Amniotic epithelial cell (primary cell): ENCODE measurements at places on chromosomes 7 and 10.

- no peak for DNase-seq
Measured at GRCh38 chr10:21084700-21085099, 187.6 kb upstream of the NEBL start.

GRCh38 chr7:97200018-97200417, 82.5 kb downstream of the SDHAF3 start:
- no peak for DNase-seq

GRCh38 chr10:101602761-101603398, 14.8 kb downstream of the DPCD start:
- peak; percentile 58 for DNase-seq

GRCh38 chr7:105439174-105439893, 50.6 kb upstream of the SRPK2 start:
- DNase-seq, result peak; percentile 89

DNA sequence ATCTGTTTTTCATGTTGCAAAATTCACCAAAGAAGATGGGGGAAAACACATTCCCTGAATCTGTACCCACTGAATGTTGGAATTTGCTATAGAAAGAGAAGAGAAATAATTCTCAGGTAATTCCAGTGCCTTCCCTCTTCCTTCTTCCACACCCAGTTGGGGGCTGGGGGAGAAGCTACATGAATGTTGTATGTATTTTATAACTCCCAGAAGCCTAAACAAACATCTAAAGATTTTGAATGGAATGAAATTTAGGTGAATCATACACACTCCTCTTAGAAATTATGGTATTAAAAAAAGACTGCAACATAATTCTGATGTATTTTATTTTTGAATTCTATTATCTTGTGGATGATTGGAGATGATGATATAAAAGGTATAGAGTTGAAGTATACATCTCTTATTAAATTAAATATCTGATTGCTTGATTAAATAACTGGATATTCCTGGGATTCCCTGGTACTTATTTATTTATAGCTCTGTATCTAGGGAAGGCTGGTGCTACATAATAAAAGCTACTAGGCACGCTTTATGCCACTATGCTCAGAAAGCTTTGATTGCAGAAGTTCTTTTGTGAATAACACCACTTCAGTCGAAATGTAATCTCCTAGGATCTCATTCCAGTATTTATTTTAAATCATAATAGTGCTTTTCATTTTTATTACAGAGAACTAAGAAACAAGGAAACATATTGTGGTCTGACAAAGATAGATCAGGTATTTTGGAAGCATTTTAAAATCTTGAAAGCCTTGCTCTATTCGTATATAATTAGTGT, 98.5 kb downstream of the MCU start:
- DNase-seq, result no peak

GRCh38 chr10:71996592-71997371, 32.6 kb downstream of the CHST3 start:
- DNase-seq, result no peak

DNA sequence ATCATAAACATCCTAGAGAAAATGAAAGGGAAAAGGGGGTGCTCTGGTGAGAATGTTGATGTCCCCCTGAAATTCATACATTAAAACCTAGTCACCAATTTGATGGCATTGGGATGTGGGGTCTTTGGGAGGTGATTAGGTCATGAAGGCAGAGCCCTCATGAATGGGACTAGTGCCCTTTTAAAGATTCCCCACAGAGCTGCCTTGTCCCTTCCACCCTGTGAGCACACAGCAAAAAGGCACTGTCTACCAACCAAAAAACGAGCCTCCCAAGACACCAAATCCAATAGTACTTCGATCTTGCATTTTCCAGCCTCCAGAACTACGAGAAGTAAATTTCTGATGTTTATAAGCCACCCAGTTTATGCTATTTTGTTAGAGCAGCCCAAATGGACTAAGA, 47.6 kb downstream of the OSBPL3 start:
- DNase-seq, result no peak

- DNase-seq, result no peak
Measured at GRCh38 chr7:112184455-112184854, 21.7 kb downstream of the DOCK4 start.

GRCh38 chr7:138349841-138350700, 110.0 kb upstream of the TRIM24 start:
- no peak for DNase-seq

GRCh38 chr10:22022257-22023032, 18.9 kb upstream of the DNAJC1 start:
- DNase-seq, result peak; percentile 83

GRCh38 chr7:101957744-101958525, 140.5 kb downstream of the CUX1 start:
- no peak for DNase-seq

GRCh38 chr10:91033324-91033950, 112.5 kb upstream of the ANKRD1 start:
- no peak for DNase-seq

- DNase-seq, result no peak
Measured at GRCh38 chr10:75438275-75438674, 6.9 kb downstream of the LRMDA start.

DNA sequence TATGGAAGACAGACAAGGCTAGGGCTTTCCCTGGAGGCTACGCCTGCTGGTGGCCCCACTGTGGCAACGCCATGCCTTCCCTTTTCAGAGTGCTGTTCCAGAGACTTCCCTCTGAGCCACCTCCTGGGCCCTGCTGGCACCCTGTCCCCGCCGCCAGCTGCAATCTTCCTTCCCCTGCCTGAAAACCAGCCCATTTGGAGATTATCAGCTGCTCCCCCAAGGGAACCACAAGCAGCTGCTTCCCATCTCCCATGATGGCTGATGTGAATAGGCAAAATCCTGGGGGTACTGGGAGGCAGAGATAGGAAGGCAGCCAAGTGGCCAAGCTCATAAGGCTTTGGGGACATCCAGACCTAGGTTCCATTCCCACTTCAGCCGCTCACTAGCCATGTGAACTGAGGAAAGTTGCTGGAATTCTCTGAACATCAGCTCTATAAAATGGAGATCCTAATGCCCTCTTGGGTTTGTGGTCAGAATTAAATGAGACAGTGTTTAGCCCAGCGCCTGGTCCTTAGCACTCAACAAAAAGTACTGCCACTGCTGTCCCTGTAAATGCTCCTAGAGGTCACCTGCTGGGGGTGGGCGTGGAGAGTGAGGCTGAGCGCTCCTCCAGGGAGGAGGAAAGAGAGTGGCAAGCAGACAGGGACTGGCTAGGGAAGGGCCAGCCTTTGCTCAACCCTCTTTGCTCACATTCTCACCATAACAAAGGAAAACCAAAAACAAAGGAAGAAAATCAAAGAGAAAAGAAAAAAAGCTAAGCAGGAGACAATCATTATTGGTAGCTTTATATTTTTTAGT, 5.9 kb downstream of the TSPAN33 start:
- no peak for DNase-seq

DNA sequence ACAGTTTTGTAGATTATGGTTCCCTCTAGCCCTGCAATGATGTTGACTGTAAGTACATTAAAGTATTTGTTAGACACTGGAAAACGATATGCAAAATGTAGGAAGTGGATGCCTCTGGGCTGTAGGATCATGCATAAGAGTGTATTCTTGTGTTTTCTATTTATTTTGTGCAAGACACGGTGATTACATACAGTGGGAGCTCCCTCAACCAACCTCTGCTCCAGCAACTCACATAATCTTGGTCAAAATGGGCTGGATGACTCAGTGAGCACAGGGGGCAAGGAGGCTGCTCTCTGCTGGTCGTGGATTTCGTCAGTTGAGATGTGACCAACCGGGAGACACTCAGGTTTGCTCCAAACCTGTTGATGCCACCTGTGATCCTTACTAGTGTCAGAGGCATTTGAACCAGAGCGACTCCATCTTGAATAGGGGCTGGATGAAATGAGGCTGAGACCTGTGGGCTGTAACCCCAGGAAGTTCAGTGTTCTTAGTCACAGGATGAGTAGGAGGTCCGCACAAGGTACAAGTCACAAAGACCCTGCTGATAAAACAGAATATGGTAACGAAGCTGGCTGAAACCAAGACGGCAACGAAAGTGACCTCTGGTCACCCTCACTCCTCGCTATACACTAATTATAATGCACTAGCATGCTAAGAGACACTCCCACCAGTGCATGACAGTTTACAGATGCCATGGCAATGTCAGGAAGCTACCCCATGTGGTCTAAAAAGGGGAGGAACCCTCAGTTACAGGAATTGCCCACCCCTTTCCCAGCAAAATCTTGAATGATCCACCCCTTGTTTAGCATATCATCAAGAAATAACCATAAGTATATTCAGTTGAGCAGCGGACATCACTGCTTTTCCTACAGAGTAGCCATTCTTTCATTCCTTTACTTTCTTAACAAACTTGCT, 56.4 kb upstream of the FAM20C start:
- no peak for DNase-seq

GRCh38 chr7:102096706-102097427, 189.8 kb upstream of the SH2B2 start:
- no peak for DNase-seq

DNA sequence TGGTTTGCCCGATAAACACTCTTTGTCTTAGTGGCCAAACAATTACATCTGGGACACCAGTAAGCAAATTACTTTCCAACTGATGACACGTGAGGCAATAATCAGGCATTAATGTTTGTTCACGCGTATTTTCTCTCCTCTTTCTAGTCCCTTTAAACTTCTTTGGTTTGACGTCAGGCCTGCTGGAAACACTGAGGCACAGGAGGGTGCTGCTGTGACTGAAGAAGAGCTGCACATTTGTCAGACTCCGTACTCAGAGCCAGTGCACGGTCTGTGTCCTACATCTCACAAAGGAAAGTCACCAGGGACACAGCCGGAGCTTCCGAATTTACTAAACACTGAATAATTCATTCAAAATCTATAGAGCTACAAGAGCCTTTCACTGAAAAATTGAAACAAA, 57.6 kb upstream of the ANAPC16 start:
- DNase-seq, result no peak
